T-helper 17 cell (primary cell): ENCODE measurements at places on chromosomes 6 and 20.

GRCh38 chr6:6968731-6969552 lies 138.8 kb upstream of the RREB1 start:
- no peak for DNase-seq

DNA sequence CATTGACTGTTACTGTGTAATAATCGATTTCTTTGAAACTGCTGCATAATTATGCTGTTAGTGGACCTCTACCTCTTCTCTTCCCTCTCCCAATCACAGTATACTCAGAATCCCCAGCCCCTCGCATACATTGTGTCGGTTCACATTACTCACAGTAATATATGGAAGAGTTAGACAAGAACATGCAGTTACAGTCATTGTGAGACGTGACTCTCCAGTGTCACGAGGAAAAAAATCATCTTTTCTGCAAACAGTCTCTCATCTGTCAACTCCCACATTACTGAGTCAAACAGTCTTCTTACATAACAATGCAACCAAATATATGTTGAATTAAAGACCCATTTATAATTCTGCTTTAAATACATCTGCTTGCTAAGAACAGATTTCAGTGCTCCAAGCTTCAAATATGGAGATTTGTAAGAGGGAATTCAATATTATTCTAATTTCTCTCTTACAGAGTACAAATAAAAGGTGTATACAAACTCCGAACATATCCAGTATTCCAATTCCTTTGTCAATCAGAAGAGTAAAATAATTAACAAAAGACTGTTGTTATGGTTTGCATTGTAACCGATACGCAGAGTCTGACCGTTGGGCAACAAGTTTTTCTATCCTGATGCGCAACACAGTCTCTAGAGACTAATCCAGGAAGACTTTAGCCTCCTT lies 113.3 kb downstream of the TMEM242 start:
- DNase-seq, result no peak

DNA sequence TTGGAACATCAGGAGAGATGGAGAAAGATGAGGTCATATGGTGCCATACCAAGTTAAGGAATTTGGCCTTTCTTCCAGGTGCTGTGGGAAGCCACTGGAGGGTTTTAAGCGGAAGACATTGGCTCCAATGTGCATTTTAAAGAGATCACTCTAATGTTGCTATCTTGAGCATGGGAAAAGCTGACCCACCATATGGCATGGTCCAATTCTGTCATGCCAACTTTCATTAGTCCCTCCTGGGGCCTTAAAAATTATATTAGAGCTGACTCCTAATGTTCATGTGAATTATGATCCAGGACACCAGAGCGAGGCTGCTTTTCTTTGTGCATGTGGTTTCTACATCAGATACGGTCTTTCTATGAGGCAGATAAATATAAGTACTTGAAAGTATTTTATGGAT lies 335.0 kb upstream of the TSHZ2 start:
- no peak for DNase-seq

GRCh38 chr6:11313207-11313606 lies 80.7 kb upstream of the NEDD9 start:
- DNase-seq, result no peak

DNA sequence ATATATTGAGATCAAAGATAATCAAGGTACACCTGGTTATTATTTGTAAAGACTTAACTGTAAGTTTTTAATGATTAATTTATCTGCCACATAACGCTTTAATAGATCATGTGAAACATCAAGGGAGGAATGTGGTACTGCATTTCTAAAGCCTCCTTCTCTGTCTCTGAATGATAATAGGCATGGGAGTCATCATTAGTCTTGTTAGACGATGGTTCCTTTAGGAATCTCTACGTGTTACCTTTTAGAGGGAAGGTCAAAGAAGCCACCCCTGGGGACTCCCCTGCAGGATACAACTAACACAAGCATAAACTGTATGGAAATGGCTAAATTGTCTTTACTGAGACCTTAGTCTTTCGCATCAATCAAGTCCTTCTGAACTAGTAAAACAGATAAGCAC lies 173.6 kb upstream of the MCHR2 start:
- no peak for DNase-seq

DNA sequence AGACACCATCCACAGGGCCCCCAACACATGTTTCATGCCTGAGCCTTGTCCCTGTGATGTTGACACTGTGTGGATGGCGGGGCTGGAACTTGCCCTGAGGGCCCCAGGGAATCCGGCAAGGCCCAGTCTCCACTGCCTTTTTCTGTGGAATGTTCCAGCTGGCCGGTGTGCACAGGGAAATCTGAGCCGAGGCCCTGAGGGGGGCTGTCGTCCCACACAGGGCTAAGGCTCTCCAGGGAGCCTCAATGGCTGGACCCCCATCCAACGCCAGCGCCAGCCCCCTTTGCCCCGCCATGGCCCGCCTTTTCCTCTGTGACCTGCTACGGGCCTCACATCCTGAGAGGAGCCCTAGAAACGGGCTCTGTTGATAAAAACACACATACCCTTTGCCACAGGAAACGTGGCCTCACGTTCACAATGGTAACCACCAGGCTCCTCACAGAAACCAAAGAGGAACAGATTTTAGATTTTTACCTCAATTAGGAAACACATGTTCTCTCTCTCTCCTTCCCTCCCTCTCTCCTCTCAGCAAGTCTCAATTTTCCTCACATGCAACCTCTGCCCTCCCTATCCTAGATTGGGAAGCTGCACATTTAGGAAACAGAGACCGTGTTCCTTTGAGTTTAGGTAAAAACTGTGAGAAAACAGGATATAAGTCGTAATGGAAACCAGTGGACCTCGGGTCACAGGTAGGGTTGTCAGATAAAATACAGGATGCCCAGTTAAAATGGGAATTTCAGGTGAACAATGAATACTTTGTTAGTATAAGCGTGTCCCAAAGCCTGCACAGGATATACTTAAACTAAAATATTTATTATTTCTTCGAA lies 13.7 kb upstream of the ZNF831 start:
- DNase-seq, result peak; percentile 51

DNA sequence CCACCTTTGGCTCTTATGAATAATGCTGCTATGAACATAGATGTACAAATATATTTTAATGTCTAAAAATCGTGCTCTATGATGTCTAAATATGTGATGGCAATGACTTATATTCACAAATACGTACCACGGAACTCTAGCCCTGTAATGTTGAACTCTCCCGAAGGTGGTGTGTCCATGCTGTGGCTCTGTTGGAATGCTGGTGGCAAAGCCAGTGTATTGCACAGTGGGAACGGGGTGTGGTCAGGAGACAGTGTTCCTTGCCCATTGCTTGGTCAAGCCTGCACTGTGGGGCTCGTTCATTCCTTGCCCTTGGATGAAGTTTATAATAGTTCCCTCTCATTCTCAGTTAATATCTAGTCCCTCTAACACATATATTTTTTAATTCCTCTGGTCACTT lies 109.6 kb downstream of the MTHFD1L start:
- DNase-seq, result no peak

GRCh38 chr6:41428336-41428995 lies 93.1 kb downstream of the NCR2 start:
- no peak for DNase-seq

DNA sequence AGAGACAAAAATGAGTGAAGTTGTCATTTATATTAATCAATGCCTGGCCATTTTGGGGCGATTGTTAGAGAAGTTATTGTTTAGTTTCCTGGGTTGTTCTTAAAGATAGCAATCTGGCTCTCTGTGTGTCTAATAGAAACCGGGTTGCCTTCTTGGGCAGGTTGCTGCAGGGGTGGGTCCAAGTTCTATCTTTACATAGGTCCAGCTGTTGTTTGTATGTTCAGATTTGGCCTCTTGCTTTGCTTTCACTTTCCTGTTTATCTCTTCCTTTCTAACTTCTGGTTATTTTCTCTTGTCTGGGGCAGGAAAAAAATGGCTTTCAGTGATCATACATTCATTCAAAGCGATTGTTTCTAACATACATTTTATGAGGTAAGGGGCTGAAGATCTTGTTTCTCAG lies 128.4 kb upstream of the NOX3 start:
- DNase-seq, result no peak

- no peak for DNase-seq
Observed at GRCh38 chr6:39758905-39759605, 33.1 kb upstream of the DAAM2 start.

- DNase-seq, result no peak
Observed at GRCh38 chr6:128821116-128821515, 61.8 kb upstream of the LAMA2 start.

DNA sequence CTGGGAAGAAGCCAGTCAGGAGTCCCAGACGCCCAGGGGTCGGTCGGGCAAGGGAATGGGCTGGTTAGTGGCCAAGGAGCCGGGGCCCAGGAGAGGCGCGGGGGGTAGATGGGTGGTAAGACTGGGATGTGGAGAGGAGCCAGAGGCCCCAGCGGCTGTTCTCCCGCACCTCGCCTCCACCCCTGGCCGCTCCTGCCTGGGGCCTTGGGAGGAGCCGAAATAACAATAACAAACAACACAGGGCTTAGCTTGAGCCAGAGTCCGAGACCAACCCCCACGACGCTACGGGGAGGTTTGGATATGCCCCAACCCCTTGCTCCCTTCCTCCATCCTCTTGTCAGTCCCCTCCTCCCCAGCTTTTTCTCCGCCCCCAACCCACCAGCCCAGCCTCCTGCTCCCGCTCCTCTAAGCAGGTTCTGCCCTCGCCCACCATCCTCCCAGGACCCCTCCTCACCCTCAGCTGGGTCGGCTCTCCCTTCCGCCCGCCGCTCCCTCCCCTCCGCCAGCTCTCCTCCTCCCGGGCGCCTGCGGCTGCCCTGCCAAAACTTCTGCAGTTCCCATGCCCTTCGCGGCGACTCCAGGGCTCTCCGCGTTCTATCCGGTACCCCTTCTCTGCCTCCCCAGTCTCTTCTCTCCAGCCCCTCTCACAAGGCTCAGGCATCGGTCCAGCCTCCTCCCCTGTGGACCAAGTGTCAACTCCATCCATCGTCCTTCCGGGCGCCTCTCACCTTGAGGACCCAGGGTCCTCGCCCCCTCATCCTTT lies 1.1 kb downstream of the RNF39 start:
- no peak for DNase-seq

DNA sequence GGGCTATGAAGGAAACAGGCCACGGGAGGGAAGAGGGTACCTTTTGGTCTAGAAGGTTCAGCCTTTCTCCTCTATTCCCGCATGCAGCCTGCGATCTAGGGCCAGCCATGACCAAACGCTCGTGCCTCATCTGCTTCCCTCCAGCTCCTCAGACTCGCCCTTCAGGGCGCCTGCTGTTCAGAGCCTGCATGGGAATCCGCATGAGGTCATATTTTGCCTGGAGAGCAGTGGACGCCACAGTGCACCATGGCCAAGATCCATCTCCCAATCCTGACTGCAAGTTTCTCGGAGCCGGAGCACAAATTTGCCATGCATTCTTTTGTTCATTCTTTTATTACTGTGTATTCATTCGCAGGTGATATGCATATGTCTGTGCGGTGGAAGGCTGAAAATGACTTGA lies 608.1 kb downstream of the QKI start:
- no peak for DNase-seq

GRCh38 chr6:33934731-33935270 lies 131.0 kb upstream of the MLN start:
- DNase-seq, result no peak

DNA sequence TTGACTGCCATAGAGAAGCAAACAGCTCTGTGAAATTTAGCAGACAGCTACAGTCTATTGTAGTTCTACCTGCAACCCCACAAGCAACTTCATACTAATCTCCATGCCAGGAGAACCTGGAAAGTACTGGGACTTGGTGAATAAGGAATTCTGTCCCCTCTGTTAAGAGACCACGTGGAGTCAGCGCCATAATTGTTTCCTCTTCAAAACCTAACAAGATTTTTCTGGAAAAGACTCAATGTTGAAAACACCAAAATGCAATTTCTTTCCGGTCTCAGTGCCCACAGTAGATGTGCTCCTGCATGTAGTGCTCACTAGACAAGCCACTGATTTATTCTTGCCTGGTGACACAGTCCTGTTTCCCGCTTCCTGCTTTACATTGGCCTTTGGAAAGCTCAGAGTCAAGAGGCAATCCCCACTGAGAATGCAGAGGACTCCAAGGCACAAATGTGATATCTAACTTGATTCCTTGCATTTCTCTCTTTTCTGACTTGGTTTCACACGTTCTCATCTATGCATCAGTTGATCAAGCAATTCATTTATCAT lies 268.3 kb downstream of the HIVEP2 start:
- no peak for DNase-seq

- no peak for DNase-seq
Observed at GRCh38 chr6:87675004-87675681, 26.9 kb downstream of the AKIRIN2 start.

DNA sequence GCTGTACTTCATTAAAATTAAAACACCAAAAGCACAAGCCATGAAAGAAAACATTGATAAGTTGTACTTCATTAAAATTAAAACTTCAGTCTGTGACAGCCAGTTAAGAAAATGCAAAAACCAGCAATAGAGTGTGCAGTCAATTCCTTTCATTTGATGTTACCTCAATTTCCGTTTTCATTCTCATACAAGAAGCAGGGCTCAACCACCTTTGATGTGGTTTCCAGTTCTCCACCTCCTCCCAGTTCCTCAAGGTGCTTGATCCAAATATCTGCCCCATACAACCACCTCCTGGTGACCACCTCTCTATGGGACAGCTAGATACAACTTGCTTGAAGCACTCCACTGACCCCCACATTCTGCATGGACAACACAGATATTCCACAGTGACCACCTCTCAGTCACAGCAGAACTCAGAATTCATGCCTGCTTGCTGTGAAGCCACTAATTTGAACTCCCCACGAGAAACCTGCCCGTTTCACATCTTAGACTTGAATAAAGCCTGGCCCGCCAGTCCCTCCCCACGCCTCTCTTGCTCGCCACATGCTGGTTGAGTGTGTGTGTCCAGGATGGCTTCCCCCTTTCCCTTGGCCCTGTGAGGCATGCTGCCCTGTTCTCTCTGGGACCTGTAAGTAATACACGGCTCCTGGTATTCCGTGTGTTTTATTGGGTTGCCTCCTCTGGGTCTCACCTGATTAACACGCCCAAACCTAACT lies 66.1 kb downstream of the FAM50B start:
- DNase-seq, result no peak

- no peak for DNase-seq
Observed at GRCh38 chr6:91781946-91782345, 1195.1 kb upstream of the MAP3K7 start.

DNA sequence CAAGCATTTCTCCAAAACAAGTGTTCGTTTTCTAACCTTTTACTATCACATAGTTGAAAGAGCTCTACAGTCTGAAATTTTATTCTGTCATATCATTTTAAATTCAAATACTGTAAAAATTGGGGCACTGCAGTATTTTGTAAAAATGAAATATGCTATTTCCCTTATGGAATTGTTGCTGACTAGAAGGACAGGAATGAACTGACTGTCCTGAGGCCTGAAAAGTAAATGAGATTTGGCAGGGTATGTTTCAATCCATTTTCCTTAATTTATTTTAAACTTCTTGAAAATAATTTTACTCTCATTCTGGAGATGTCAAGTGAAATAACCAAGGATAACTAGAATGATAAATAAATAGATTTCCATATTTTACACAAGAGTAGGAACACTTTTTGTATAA lies 11.9 kb upstream of the PNRC1 start:
- no peak for DNase-seq

- no peak for DNase-seq
Observed at GRCh38 chr20:24781418-24781980, 167.6 kb upstream of the CST7 start.
